ENCODE measurements at places on chromosomes 6 and 20.

DNA sequence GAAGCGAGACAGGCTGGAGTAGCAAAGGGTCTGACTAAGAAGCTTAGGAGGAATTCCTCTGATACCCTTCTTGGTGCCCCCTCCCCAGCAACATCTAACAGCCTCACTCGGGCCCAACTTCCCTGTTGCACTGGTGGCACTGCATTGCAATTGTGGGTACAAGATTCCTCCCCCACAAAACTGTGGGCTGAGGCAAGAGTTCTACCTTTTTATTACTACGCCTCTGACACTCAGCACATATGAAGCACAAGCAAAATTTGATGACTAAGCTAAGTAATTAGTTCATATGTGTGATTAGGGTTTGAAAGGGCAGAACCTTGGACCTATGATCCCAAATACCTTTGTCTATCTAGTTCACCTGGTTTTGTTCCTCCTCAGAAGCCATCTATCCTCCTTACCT, 83.5 kb downstream of the ZHX3 start:
- DNase-seq, result no peak

- DNase-seq, result no peak
These were observed 648.5 kb downstream of the TFAP2A start for GRCh38 chr6:9766240-9766915.

DNA sequence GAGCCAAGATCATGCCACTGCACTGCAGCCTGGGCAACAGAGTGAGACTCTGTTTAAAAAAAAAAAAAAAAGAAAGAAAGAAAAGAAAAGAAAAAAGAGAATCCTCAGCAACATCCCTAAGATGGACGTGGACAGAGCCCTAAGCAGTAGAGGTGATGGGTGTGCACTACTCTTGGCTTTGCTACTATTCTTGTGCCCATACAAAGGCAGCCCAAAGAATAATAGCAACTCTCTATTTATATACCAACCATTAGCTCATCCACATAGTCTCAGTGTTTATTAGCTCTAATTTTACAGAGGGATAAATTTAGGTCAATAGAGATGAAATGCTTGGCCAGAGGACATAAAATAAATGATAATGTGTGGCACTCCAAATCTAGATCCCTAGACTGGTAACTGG, 62.2 kb downstream of the PERP start:
- DNase-seq, result no peak

DNA sequence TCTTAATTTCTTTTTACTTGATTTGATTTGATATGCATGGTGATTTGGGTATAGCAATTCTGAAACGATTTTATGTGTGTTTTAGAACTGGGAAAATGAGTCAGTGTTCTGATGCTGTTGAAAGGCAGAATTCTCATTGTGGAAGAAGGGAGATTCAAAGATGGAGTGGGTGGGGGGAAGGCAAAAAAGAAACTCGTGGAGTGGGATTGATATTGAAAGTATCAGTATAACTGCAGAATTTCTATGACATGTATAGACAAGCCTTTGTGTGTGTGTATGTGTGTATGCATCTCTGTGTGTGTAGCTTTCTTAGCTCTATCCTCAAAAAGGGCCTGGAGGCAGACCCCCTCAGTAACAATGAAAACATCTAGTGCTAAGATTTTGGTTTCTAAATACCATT, 184.3 kb upstream of the OLIG3 start:
- DNase-seq, result no peak

- DNase-seq, result peak; percentile 35
These were observed 2.7 kb downstream of the EYA4 start for GRCh38 chr6:133243723-133244305.

DNA sequence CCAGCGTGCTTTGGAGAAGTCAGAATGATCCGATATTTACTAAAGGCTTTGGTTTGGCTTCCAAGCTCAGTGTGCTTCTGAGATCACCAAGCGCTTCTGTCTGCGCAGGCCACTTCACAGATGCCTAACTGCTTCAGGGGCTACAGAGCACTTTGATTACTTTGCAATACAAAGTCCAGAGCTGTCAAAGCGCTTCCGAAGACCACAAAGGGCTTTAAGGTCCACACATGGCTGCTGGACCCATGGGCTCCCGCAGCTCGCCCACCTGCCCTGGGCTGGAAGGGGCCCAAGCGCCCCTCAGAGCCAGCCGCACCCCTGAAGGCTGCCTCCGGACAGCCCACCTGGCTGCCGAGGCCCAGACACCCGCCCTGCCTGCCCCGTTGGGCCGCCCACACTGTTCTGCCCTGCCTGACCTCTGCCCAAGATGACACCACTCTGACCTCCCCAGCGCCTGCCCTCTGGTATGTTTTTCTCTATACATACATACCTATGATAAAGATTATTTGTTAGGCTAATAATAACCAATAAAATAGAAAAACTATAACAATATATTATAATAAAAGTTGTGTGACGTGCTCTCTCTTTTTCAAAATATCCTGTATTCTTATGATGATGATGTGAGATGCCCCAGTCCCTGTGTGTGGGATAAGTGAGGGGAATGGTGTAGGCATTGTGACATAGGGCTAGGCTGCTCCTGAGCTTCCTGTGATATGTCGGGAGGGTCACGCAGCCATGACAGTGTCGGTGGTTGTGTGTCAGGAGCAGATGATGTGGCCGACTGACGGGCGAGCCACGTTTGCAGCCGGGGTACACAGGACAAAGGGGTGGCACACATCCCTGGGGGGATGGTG, 22.6 kb downstream of the DYNLT1 start:
- no peak for DNase-seq

- DNase-seq, result no peak
These were observed 18.3 kb downstream of the DSP start for GRCh38 chr6:7559651-7560385.

GRCh38 chr6:154252678-154253077, 103.9 kb downstream of the IPCEF1 start:
- DNase-seq, result no peak

DNA sequence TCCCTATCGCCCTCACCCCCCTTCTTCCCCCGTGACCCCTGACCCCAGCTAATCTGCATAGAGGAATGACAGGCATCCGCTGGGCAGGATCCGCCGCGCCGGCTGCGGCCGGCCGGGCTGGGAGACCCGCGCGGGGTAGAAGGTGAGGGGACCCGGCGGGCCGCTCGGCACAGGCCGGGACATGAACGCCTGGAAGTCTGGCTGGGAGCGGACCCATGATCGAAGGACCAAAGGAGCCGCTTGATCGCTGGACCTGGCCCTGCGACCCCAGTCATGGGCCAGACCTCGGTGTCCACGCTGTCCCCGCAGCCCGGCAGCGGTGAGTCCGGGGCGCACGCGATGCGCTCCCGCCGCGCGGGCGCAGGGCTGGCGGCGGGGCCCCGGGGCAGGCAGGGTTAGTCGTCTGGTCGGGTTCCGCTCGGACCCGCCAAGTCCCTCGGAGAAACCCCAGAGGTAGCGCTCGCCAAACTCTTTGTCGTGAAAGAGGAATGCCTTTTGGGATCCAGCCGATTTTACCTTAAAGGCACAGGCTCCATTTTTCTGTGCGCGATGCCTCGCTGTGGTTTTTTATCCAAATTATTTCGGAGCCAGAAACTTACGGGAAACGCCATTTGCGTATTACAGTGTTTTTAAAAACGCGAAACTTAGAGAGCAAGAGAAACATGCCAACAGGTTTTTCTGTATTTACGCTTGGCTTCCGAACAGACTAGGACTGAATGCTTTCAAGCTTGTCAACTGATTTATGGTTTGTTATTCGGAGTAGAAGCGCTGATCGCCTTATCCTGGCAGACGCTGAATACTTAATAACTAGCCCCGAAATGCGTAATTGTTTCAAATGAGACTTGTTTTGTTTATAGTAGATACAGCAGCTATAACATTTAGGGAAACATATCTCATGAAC, at the start of gene PHACTR2:
Gene PHACTR2 (plus strand): TSS at position 75 of the 901 bp plus-strand sequence. CDS start 199 bp downstream, at position 274.
- peak; percentile 98 for DNase-seq

- DNase-seq, result no peak
These were observed 6.9 kb upstream of the CITED2 start for GRCh38 chr6:139381216-139381865.

DNA sequence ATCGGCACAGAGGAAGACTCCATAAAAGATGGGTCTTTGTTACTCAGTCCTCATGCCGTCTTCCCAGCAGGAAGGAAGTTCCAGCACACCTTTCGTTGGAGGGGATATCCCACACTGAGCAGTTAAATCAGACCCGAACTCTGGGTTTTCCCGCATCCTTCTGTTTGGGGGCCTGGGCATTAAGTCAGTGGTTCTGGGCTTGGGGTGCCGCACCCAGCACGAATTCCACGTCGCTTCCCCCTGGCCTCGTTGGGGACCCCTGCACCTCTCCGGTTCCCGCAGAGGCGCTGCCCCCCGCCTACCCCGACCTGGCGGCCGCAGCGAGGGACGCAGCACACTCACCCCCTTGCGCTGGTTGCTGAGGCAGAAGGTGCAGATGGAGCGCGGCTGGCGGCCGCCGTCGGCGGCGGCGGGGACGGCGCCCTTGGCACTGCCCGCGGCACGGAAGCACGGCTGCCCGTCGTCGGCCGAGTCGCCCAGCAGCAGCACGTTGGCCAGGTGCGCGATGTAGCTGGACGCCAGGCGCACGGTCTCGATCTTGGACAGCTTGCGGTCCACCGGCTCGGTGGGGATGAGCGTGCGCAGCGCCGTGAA, 641 bp downstream of the TCF15 start:
- peak; percentile 55 for DNase-seq

- no peak for DNase-seq
These were observed 472.1 kb upstream of the MARCKS start for GRCh38 chr6:113385020-113385431.

GRCh38 chr6:2378046-2378657, 132.7 kb upstream of the GMDS start:
- no peak for DNase-seq

- DNase-seq, result no peak
These were observed 227.0 kb upstream of the MARCKS start for GRCh38 chr6:113629975-113630737.

- DNase-seq, result no peak
These were observed 19.7 kb downstream of the PCK1 start for GRCh38 chr20:57580478-57581201.

GRCh38 chr6:137230547-137230946, 11.4 kb upstream of the IFNGR1 start:
- DNase-seq, result no peak

DNA sequence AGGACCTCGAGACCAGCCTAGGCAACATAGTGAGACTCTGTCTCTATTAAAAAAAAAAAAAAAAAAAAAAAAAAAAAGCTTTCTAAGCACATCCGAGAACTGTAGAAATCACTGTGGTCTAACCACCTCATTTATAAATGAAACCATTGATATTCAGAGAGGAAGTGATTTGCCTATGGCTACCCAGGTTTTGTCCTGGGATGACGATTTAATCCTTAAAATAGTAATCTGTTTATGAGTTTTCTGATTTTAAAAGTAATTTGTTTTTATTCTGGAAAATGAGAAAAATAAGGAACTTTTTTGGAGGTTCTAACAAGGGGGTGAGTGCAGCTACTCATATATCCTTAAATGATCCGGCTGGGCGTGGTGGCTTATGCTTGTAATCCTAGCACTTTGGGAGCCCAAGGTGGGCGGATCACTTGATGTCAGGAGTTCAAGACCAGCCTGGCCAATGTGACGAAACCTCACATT, 6.5 kb upstream of the BTN3A2 start:
- DNase-seq, result no peak

GRCh38 chr6:41607736-41608135, 30.5 kb upstream of the MDFI start:
- DNase-seq, result no peak

DNA sequence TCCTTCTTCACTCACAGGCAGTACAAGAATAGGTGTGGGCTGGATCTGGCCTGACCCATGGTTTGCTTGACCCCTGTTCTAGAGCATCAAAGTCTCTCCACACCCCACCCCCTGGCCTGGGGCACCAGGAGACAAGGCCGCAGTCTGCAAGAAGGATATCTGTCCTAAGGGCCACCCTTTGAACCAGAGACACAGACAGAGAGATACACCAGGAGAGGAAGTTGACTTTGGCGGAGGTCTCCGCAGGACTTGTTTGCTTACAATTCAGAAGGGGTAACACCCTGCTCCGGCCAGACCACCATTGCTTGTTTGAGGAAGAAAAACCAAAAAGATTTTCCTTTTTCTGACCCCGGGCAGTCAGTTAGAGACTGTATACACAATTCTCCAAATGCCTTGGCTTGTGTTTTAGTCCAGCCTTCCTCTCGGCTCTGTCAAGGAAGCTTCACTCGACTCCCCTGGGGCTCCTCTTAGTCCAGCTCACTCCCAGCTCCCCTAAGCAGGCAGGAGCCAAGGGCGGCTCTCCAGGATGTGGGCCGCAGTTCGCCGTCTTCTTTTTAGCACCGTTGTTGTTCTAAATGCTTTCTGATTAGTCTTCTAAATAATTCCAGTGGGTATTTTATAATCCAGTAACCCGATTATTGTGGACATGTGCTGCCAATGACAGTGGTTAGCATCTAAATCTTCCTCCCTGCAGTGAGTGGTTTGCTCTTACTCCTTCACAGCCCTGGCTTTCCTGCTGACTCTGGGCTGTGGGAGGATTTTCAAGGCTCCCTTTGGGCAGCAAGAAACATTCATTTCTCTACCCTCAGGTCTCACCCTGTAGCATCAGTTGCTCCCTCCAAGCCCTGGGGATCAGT, 58.6 kb upstream of the MRPS10 start:
- DNase-seq, result peak; percentile 27

DNA sequence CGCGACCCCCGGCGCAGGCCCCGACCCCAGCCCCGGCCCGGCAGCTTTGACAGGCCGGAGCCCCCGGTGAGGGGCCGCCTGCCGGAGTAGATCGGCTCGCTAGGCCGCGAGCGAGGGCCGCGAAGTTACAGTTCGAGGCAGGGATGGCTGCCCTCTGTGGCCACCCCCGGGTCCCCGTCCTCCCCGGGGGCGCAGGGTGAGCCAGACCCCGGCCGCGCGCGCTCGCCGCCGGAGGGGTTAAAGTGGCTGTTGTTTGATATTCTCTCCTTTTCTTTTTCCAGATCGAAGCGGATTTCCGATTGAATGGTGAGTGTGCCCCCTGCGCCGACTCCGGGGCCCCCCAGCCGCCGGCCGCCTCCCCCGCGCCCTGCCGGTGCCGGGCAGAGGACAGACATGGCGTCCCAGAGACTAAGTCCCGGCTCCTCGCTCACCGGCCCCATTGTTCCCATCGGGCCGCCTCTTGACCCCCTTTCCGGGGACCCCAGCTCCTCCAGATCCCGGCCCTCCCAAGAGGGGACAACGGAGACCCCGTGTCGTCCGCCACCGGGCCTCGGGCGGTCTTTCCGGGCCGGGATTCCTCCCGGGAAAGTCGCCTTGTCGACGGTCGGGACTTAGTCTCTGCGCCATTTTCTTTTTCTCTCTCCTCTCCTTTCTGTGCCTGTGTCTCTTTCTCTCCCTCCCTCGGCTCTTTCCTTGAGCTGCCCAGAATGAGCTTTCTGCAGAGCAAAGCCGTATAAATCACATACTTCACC, 704 bp downstream of the TOP1 start:
- DNase-seq, result peak; percentile 88

- no peak for DNase-seq
These were observed 34.1 kb downstream of the ERGIC3 start for GRCh38 chr20:35575958-35576357.

DNA sequence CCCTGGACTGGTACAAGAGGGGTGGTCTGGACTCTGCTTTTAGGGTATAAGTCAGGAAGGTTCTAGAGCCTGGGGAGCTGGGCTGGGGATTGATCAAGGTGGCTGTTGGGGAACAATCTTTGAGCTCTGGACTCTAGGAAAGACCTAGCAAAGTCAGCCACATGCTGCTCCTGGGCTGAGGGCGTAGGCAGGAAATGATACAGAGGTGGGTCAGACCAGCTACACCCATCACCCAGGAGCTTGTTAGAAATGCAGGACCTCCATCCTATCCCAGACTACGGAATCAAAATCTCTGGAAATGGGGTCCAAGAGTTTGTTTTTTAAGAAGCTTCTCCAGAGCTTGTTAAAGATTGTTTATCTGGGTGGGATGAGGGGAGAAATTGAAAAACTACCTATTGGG, 9.4 kb downstream of the ADTRP start:
- DNase-seq, result no peak

All from right kidney (tissue), 9 donors.